Central memory CD8-positive, alpha-beta T cell (primary cell): ENCODE measurements at places on chromosomes 5 and 9.
A peak's percentile ranks its signal among the peaks of the same experiment; 100 is the strongest.

DNA sequence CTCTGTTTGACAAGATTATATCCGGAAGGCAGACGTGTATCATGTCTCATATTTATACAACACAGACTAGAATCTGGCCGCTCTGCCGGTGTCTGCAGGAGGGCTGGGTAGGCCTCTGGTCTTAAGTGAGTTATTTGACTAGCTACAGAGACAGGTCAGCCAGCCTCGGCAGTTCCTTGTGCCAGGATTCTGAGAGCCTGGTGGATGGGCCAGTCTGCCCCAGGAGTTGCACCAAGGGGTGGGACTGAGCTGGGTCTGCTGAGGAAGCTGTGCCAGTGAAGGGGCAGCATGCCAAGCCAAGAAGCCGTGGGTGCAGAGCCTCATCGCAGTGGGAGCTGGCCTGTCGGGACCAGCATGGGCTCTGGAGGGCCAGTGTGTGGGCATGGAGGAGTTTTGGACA is 7.1 kb downstream of the SNX18 start:
- DNase-seq: no peak

DNA sequence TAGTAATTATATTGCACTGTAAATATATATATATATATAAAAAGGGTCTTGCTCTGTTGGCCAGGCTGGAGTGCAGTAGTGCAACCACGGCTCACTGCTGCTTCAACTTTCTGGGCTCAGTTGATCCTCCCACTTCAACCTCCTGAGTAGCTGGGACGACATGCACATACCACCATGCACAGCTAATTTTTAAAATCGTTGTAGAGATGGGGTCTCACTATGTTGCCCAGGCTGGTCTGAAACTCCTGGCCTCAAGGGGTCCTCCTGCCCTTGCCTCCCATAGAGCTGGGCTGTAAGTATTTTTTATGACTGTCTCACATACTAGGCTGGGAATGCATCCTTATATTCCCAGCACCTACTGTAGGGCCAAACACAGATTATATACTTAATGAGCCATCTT is 11.9 kb downstream of the PSMD5 start:
- DNase-seq: no peak

DNA sequence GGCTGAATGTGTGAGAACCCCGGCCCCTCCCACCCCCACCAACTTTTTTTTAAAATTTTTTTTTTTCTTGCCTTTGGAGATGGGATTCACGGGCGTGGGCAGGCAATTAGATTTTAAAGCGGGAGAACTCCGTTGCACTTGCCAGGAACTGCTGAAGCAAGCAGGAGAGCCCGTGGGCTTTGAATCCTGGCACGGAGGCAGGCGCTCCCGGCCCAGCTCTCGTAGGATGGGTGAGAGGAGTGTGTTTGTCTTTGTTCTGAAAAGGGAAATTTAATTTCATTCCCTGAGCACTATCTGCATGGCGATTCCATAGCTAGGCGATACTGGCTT is 54.3 kb upstream of the BOD1 start:
- no peak for DNase-seq

DNA sequence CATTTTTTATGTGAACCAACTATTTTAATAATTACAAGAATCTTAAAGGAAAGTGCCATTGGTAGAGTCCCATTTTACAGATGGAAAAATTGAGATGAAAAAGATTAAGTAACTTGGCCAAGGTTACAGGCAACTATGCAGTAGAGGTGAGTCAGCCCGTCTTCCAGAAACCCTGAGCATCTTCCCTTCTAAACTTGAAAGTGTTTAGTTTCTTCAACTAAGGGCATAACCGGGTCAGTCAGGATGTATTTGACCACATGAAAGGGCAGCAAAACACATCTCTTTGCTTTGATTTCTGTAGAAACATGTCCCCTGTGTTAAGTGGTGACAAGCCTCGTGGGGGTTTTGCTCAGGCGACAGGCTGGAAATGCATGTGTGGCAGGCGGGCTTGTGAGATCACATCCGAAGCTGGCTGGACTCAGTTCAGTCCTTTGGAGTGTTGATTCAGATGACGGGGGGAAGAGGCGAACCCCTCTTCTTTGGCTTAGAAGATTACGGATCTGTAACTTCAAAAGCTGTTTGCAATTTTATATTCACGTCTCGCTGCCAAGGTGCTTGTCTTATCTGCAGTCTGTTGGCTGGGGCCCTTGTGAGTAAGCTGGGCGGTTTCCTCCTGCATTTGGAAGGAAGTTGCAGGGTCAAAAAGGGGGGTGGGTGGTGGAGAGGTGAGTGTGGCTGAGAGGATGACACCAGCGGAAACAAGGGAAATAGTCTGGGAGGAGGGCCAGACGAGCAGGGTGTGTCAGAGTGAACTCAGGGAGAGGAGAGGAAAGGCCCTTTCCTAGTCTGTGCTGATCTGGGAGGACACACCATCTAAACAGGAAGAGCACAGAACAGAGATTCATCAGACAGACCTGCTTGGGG is 78.9 kb upstream of the RPS23 start:
- peak; percentile 28 for DNase-seq

DNA sequence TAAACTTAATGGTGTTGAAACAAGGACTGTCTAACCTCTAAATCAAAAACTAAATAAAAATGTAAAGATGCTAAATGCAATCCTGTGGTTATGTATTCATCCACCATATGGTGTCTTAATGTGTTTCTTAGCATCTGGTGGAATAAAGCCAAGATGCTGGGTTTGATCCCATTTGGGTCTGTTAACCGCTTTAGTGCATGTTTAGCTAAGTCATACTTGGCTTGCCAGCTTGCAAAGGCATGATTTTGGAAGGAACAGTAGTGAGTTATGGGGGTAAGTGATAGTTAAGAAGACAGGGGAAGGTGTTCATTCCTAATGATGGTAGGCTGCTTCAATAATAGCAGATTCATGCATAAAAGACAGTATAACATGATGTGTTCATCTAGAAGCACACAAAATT is 139.0 kb upstream of the SLC27A6 start:
- DNase-seq: no peak

GRCh38 chr5:9401786-9402472 is 143.9 kb downstream of the SEMA5A start:
- no peak for DNase-seq

DNA sequence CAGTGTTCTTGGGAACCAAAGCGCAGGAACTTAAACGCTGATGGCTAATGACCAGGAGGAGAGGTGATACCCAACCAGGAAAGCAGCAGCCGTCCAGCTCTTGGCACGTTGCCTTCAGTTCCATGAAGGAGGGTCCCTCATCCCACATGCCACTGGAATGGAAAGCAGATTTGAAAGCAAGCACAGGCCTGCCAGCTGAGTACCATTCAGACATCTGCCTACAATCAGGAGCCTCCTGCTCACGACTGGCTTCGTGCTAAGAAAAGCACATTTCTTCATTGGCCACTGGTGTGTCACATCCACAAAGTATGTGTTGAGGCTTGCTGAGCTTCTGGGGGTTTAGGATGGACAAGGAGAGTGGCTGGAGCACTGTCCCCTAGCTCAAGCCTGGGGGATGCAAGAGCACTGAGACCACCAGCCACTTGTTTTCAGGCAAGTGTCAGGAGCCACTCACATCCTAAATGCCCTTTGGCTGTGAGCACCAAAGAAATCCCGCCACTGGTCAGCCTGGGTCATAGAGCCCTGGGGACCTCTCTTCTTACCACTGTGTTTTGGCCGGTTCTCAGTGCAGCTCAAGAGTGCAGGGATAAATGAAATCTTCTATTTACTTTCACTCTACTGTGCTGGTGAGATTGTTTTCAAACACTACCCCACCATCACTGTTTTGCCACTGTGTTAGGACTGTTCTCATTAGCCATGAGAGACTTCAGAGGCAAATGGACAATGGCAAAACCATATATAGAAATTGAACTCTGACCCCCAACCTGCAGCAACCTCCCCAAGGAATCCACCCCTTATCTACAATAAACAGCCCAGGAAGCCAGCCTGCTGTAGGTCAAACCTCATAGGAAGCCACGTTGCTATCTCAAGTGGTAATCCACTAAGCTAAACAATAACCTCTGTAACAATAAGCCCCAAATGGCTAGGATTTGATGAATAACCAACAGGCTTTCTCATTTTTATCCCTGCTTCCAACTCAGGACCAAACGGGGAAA is 58.3 kb downstream of the MTX3 start:
- no peak for DNase-seq

GRCh38 chr5:142056816-142057696 is 44.2 kb upstream of the GNPDA1 start:
- DNase-seq: no peak

DNA sequence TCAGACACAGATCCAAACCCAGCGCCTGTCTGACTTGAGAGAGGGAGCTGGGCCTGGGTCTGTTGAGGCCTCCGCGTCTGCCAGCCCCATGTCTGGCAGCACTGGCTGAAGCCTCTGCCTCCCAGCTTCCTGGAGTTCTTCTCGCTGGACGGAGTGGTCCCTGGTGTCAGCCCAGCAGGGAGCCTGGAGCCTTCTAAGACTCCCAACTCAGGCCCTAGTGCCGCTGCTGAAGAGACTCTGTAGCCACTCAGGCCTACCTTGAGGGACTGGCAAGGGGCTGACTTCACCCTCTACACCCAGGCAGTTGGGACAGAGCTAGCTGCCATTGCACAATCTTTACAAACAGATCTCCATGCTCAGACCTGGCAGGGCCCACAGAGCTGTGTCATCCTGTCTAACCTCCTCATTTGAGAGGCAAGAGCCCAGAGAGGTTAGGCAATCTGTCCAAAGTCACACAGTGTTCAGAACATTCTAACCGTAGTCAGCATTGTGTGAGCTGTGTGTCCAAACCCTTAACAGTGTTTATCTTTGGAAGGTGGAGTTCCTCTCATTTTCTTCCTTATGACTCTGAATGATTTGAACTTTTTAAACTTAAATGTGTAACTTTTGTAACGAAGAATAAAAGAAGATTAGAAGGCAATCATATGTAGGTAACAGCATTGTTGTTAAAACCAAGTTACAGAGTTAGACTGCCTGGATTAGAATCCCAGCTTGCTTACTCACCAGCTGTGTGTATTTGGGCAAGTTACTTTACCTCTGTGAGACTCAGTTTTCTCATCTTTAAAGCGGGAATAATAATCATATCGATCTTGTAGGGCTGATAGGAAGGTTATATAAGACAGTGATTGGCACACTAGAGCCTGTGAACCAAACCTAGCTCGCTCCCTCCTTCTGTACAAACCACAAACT is 4.6 kb upstream of the DUSP1 start:
- no peak for DNase-seq

DNA sequence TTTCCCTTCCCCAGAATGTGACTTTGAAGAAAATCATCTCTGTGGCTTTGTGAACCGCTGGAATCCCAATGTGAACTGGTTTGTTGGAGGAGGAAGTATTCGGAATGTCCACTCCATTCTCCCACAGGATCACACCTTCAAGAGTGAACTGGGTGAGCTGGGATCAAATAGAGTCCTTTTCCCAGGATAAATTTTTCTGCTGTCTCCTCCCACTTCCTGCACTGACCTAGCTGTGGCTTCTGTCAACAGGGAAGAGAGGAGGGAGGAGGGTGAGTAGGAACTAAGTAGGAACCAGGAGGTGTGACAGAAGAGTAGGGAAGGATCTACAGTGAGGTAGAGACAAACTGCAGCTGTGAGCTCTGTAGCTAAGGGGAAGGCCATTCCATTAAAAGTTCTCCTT is 69.3 kb downstream of the MAMDC2 start:
- no peak for DNase-seq

- DNase-seq: no peak
Observed at GRCh38 chr5:94388773-94389514, 229.5 kb downstream of the KIAA0825 start.

- no peak for DNase-seq
Observed at GRCh38 chr5:143094087-143094521, 309.4 kb downstream of the NR3C1 start.

DNA sequence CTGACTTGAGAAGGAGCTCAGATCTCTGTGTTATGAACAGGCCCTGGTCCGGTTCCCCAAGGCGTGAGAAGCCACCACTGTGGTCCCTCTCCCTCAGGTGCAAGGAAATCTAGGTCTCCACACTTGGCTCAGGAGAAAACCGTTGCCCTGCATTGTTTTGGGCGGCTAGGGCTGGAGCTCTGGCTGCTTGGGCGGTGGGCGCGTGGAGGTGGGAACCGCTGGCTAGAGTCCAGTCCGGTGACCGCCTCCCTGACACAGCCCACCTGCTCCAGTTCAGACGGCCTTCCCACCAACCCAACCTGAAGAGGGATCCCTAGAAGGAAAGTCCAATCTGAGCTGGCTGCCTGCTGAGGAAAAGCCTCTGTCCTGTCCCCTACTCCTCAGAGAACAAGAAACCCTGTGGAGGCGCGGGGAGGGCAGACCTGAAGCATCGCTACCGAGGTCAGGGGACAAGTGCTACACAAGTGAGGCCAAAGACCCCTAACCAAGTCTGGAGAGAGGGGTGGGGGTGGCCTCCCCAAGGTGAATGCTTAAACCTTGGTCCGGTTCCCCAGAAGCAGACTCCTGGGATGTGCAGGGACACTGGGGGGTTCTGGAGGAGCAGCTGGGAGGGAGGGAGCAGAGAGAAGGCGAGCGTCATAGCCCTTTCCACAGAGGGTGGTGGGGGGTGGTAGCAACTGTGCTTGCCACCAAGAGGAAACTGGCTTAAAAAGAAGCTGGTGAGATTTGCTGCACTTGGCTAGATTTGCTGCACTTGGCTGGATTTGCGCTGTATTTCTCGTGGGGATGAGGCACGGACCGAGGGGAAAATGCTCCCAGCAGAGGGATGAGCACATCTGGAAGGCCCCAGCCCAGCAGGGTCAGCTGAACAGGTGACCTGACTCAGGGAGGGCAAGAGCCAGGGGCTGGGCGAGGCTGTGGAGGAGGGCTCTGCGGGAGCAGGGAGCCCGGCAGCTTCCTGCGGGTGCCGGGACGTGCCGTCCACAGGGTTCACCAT is 65.2 kb downstream of the RAPGEF1 start:
- DNase-seq: no peak

GRCh38 chr9:113879318-113879717 is 3.2 kb downstream of the ZNF618 start:
- DNase-seq: no peak

DNA sequence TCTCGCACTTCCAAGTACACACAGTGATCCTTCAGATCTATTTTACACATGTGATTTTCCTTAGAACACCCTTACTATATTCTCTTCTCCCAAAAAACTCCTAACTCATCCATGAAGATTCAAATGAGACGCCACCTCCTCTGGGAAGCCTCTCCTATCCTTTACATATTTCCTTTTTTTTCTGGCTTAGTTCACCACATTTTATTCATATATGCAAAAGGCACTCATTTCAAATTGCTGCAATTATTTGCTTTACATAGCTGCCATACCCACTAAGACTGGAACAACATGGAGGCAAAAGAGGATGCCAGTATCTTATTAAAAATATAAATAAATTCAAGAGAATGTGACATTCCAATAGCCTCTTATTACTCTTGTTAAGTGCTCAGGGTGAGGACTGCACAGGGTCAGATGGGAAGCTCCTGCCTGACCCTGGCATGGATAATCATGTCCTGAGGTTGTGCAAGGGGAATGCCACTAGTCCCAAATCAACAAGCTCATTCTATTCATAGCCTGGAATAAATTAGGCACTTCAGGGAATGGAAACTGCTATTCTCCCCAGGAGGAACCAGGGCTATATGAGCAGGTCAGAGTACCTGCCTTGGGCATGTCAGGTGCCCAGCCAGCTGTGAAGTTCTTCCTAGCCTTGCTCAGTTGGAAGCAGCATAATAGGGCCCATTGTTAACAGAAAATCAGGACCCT is 262.9 kb downstream of the FBXL17 start:
- no peak for DNase-seq
